ENCODE measurements at places on chromosomes 12 and 14. TPM values are rescaled to one million over a fixed set of nuclear protein-coding genes. Genes with fewer than 3 reads are reported as not detected.

INHBC gene
- total RNA-seq: 0.16 TPM

TC2N gene
- 29.6 TPM for total RNA-seq

GARIN6 gene
- not detected for total RNA-seq

TAS2R14 gene
- total RNA-seq: 1.1 TPM

EFCAB11 gene
- total RNA-seq: 18.8 TPM

DCAF4 gene
- 18.8 TPM for total RNA-seq

OR4K14 gene
- total RNA-seq: not detected

SOX5 gene
- total RNA-seq: 3.6 TPM

RPL10L gene
- not detected for total RNA-seq

GRCh38 chr14:51353901-51354300, 113.9 kb downstream of the TMX1 start:
- H3K4me1 ChIP-seq: 0 out of 2 replicates have a peak, but pooled peaks cover 3% of the 10 kb centered on the region
- no peaks in the 10 kb centered on the region for H3K27me3 ChIP-seq

CLEC1B gene
- not detected for total RNA-seq

SIX6 gene
- total RNA-seq: 0.07 TPM

ZDHHC22 gene
- total RNA-seq: 38.6 TPM

DPPA3 gene
- total RNA-seq: 3.9 TPM

SFSWAP gene
- total RNA-seq: 59.4 TPM

DNA sequence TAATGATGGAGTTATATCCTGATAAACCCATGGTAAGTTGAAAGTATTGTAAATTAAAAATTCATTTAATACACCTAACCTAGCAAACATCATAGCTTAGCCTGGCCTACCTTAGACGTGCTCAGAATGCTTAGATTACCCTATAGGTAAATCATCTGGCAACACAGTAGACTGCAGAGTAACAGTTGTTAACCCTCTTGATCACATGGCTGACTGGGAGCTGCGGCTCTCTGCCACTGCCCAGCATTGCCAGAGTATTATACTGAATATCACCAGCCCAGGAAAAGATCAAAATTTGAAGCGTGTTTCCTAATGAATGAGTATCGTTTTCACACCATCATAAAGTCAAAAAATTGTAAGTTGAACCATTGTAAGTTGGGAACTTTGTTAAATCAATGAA, 17.8 kb upstream of the TMPRSS12 start:
- no peaks in the 10 kb centered on the region for H3K36me3 ChIP-seq
- H3K4me1 ChIP-seq: no peaks in the 10 kb centered on the region
- no peak overlapping the region for H3K4me3 ChIP-seq
- DNase-seq: no peak
- H3K27me3 ChIP-seq: no peaks in the 10 kb centered on the region

- DNase-seq: no peak
- peaks cover 20% of the 10 kb centered on the region for H3K36me3 ChIP-seq
- no peaks in the 10 kb centered on the region for H3K27me3 ChIP-seq
- peak overlapping the region; percentile 88 for H3K27ac ChIP-seq
- H3K4me1 ChIP-seq: peaks cover 48% of the 10 kb centered on the region
Observed at GRCh38 chr14:100241279-100241678, 2.3 kb downstream of the YY1 start.

SYNDIG1L gene
- total RNA-seq: 1.9 TPM

- no peak overlapping the region for H3K27ac ChIP-seq
- DNase-seq: no peak
- no peaks in the 10 kb centered on the region for H3K36me3 ChIP-seq
Observed at GRCh38 chr14:68416171-68416570, 376.7 kb downstream of the ZFP36L1 start.

GRCh38 chr14:66311990-66312389, 174.2 kb upstream of the CCDC196 start:
- H3K36me3 ChIP-seq: peaks cover 7% of the 10 kb centered on the region
- peaks cover 4% of the 10 kb centered on the region for H3K27me3 ChIP-seq
- no peak overlapping the region for H3K27ac ChIP-seq
- no peak for DNase-seq
- no peak overlapping the region for H3K4me3 ChIP-seq

OR9K2 gene
- total RNA-seq: not detected

ANKRD9 gene
- 63.8 TPM for total RNA-seq

SLCO1B1 gene
- total RNA-seq: 0.37 TPM

GRCh38 chr14:39241637-39242036, 7.9 kb downstream of the MIA2 start:
- DNase-seq: no peak
- no peaks in the 10 kb centered on the region for H3K4me1 ChIP-seq
- no peaks in the 10 kb centered on the region for H3K27me3 ChIP-seq
- H3K4me3 ChIP-seq: no peak overlapping the region
- H3K27ac ChIP-seq: no peak overlapping the region

DNA sequence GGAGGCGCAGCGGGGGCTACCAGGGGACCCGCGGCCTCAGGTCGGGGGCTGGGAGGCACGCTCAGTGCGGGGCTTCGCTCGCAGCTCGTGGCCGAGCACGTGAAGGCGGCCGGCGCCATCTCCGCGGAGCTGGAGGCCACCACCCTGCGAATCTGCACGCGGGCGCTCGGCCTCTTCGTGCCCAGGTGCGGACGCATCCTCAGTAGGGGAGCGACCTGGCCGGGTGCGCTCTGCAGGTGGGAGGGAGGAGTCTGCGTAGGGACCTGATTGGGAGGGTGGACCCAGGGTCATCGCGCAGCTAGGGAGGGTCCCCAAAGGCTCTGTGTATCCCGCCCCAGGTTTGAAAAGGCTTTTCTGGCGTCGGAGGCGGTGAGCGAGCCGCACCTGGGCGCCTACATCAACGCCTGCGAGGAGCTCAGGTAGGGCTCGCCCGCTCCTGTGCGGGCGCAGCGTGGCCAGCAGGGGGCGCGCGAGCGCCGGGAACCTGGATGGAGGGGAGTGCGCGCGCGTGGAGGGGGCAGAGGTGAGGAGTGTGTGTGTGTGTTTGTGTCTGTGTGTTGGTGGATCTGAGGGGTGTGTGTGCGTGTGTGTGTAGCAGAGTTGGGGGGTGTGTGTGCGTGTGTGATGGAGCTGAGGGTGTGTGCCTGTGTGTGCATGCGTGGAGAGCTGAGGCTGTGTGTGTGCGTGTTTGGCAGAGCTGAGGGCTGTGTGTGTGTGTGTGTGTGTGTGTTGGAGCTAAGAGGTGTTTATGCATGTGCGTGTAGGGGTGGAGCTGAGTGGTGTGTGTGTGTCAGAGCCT, 10.3 kb downstream of the EXOC3L4 start:
- H3K27ac ChIP-seq: no peak overlapping the region
- peak overlapping the region; percentile 30 for H3K4me3 ChIP-seq
- H3K27me3 ChIP-seq: peaks cover 54% of the 10 kb centered on the region
- peaks cover 26% of the 10 kb centered on the region for H3K4me1 ChIP-seq

- no peaks in the 10 kb centered on the region for H3K27me3 ChIP-seq
- no peaks in the 10 kb centered on the region for H3K4me1 ChIP-seq
- H3K36me3 ChIP-seq: no peaks in the 10 kb centered on the region
- no peak for DNase-seq
Observed at GRCh38 chr12:56979628-56980027, 22.2 kb upstream of the RDH16 start.

ARMH4 gene
- total RNA-seq: 12.1 TPM

DNA sequence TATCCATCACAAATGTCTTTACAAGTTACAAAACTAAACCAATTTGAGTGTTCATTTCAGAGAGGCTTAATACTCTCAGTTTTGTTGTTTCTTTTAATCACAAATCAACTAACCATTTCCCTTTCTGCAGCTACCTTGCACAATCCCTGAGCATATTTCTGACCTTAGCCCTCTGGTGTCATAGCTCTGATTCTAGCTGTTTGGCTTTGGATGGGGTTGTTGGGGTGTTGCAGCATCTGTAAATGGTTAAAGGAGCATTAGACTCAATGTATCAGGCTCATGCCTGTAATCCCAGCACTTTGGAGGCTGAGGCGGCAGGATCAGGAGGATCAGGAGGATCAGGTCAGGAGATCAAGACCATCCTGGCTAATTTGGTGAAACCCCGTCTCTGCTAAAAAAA, 461.4 kb downstream of the NRXN3 start:
- DNase-seq: no peak
- no peaks in the 10 kb centered on the region for H3K27me3 ChIP-seq
- H3K36me3 ChIP-seq: no peaks in the 10 kb centered on the region
- H3K27ac ChIP-seq: no peak overlapping the region
- no peak overlapping the region for H3K4me3 ChIP-seq

GRCh38 chr12:104956870-104957718, 996 bp downstream of the SLC41A2 start:
- DNase-seq: no peak
- peaks cover 43% of the 10 kb centered on the region for H3K27me3 ChIP-seq
- H3K4me1 ChIP-seq: peaks cover 21% of the 10 kb centered on the region
- H3K27ac ChIP-seq: no peak overlapping the region

- peaks cover 10% of the 10 kb centered on the region for H3K4me1 ChIP-seq
- DNase-seq: no peak
- H3K27ac ChIP-seq: no peak overlapping the region
- H3K4me3 ChIP-seq: no peak overlapping the region
Observed at GRCh38 chr12:115388139-115388538, 704.2 kb upstream of the TBX3 start.

GRCh38 chr12:124865728-124866127, 2.1 kb upstream of the SCARB1 start:
- peaks cover 5% of the 10 kb centered on the region for H3K27me3 ChIP-seq
- H3K4me1 ChIP-seq: peaks cover 33% of the 10 kb centered on the region
- H3K4me3 ChIP-seq: no peak overlapping the region
- DNase-seq: no peak
- H3K27ac ChIP-seq: no peak overlapping the region

B4GALNT3 gene
- 19.0 TPM for total RNA-seq

TSPAN8 gene
- 0.16 TPM for total RNA-seq

DNA sequence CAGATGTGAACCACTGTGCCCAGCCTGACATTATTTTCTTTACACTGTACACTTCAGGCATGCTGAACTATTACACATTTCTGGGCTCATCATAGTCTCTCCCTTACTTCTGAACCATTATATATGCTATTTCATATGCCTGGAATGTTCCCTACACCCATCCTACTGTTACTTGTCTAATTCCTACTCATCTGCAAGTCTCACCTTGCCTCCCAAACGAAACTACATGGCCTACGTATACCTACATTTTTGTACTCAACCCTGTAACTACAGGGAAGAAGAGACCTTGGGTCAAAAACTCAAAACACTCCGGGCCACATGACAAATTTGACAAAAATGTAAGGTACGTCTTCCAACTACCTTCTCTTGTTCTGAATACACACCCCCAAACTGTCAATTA, 9.5 kb upstream of the EEA1 start:
- H3K36me3 ChIP-seq: no peaks in the 10 kb centered on the region
- no peak for DNase-seq
- H3K4me1 ChIP-seq: peaks cover 20% of the 10 kb centered on the region
- H3K27me3 ChIP-seq: no peaks in the 10 kb centered on the region
- no peak overlapping the region for H3K4me3 ChIP-seq

DNA sequence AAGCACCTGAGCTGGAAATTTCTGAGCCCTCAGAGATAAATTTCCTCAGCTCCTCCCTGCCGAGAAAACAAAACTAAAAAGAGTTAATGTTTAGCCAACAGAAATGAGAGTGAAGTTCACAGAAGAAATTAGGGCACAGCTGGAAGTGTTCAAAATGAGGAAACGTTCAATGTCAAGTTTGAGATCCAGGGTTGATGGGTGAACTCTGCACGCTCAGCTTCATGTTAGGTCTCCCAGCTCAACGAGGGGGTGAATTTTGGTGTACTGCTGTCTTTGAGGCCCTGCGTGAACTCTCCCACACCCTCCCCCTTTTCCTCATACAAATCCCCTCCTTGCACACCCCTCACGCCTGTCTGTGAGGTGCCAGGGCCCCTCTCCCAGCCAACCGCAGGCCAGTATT, 13.3 kb upstream of the OAS3 start:
- H3K27me3 ChIP-seq: peaks cover 32% of the 10 kb centered on the region
- H3K27ac ChIP-seq: no peak overlapping the region
- no peaks in the 10 kb centered on the region for H3K4me1 ChIP-seq
- H3K36me3 ChIP-seq: peaks cover 16% of the 10 kb centered on the region
- no peak overlapping the region for H3K4me3 ChIP-seq

All from WTC11 (cell line).